ENCODE measurements at places on chromosomes 1 and 21.

DNA sequence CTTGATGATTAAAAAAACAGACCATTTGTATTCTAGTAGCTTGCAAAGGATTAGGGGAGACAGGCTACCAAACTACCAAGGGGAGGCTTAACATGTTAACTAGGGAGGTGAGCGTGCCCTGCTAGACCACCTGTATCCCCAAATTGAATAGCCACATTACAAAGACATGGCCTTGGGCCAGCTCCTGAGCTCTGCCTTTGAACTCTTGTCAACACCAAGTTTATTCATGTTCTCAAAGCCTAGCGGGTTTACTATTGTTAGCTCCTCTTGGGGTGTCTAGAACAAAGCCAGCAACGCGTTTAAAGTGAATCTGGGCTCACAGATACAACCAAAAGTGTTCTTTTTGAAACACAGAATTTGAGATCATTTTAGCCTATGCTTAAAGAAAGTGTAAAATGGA lies 36.3 kb downstream of the SMYD2 start:
- DNase-seq: no peak

GRCh38 chr1:214657299-214657698 lies 54.3 kb downstream of the CENPF start:
- no peak for DNase-seq

DNA sequence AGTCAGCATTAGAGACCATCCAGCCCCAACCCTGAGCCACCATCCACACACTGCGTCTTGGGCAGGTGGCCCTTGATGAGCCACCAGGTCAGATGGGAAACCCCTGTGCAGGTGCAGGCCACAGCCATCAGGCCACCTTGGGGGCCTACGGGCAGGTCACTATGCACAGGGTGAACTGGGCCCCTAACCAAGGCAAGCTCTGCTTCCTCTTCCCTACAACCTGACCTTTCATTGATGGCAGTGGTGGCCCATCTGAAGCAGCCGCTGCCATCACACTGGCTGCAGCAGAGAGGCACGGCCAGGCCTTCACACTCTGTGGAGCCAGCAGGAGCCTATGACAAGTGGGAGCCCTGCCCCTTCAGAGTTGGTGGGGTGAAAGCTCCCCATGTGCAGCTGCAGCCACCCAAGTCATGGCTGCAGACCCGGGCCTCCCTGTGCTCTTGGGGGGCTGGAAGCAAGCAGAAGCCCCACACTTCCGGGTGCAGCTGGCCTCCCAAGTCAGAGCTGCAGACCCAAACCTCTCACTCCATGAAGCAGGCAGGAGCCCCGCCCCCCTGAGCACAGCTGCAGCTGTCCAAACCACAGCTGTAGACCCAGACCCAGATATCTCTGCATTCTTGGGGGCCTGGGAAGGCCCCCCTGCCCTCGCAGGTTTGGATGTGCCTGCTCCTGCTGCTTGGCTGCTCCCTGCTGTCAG lies 681.5 kb downstream of the MATN1 start:
- DNase-seq: no peak

GRCh38 chr21:41497788-41498187 lies 10.2 kb downstream of the TMPRSS2 start:
- DNase-seq: no peak

DNA sequence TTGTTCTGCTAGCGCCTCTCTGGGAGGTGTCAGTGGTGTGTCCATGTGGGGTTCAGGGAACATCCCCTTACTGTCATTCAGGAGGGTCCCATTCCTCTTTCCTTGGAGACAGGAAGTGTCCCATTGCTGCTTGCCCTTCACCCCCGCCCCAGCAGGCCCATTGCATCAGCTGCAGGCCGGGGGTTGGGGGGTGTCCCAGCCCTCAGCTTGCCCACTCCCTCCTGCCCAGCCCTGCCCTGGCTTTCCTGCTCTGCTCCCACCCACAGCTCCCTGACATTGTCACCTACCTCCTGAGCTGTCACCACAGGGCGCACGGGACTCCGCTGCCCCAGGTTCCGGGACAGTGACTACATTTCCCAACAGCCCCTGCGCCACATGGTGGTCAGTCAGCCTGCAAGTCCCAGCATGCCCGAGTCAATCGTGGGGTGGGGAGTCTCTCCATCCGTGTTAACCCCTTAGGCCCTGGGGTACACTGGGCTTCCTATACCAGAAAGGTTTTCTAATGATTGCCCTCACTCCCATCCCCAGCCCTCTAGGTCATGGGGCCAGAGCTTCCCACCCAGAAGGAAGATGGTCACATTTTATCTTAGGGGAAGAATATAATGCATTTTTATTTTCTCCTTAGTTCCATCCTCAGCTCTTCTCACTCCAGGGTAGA lies at the start of gene INPP5B:
Gene INPP5B (minus strand): TSS at position 351 of the 658 bp plus-strand sequence. CDS start 745 bp downstream, outside the sequence.
- peak; percentile 65 for DNase-seq

- DNase-seq: no peak
Measured at GRCh38 chr1:231274119-231274825, 33.3 kb downstream of the GNPAT start.

GRCh38 chr1:244350027-244350426 lies 101.7 kb downstream of the ADSS2 start:
- no peak for DNase-seq

DNA sequence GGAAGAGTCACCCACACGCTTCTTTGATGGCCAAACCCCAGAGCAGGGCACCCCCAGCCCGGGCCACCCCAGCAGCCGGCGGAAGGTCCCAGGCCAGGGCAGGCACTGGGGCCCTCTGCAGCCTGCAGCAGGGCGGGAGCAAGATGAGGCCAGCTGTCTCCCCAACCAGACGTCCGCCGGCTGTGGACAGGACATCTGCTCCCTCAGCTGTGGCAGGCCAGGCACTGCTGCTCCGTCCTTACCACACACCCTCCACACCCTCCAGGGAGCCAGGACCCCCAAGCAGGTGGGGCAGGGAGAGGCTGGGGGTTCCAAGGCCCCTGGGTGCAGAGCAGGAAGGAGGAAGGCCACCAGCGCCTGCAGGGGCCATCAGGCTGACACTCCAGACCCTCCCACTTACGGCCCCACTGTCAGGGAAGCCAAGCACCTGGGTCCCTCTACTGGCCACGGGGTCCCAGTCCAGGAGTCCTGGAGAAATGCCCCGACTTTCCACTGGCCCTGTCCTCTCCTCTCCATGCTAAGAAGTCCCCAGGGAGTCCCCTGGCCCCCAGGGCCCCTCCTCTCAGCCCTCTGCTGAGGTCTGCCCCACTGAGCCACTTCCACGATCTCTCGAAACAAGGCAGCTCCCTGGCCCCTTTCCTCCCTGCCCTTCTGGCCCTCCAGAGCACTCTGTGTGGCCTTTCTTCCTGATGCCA lies 5.6 kb downstream of the WNT9A start:
- no peak for DNase-seq

- DNase-seq: no peak
Measured at GRCh38 chr1:228360533-228361313, 45.9 kb downstream of the TRIM11 start.

GRCh38 chr1:248755517-248755916 lies at the start of gene LYPD8:
Gene LYPD8 (minus strand): TSS chr1:248755759. CDS start chr1:248751081, 4,678 bp downstream.
- DNase-seq: no peak

- DNase-seq: no peak
Measured at GRCh38 chr1:53638360-53639035, 100.5 kb downstream of the GLIS1 start.

- DNase-seq: no peak
Measured at GRCh38 chr21:17476006-17476405, 36.8 kb upstream of the CXADR start.

All from AG04450 (cell line).